ENCODE measurements at places on chromosomes 3 and 15.

GRCh38 chr3:138912237-138912636 lies 34.7 kb downstream of the FOXL2 start:
- no peak for DNase-seq

GRCh38 chr3:141266186-141266585 lies 34.6 kb downstream of the PXYLP1 start:
- DNase-seq = no peak

DNA sequence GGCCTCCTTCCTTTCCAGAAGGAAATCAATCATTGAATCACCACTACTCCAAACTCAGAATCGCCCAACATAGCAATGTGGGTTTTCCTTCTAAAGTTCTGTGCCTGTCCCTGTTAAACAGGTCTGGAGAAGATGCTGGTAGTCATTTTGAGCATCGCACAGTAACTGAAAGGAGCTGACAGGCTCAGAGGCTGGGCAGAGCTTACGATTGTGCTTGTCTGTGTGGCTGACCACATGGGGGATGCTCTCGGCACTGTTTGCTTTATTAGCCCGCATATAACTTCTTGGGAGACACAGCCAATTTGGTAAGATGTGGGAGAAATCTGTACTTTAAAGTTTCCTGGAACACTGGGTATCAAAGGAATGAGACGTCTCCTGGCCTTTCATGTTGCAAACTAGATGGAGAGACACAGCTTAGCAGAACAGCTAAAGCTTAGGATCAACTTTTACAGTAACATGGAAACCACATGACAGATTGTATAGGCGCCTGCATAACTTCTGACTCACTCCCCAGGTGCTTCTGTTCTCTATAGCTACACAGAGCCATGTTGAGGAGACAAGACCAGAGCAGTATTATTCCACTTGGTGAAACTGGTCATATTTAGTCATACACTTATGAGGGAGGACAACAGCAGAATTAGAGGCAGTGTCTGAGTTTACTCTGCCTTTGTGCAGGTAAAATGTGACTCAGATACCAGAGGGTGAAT lies 374.1 kb downstream of the RORA start:
- no peak for DNase-seq

GRCh38 chr3:112471596-112472325 lies 27.5 kb downstream of the BTLA start:
- no peak for DNase-seq

GRCh38 chr3:87437765-87438164 lies 161.4 kb upstream of the POU1F1 start:
- no peak for DNase-seq

DNA sequence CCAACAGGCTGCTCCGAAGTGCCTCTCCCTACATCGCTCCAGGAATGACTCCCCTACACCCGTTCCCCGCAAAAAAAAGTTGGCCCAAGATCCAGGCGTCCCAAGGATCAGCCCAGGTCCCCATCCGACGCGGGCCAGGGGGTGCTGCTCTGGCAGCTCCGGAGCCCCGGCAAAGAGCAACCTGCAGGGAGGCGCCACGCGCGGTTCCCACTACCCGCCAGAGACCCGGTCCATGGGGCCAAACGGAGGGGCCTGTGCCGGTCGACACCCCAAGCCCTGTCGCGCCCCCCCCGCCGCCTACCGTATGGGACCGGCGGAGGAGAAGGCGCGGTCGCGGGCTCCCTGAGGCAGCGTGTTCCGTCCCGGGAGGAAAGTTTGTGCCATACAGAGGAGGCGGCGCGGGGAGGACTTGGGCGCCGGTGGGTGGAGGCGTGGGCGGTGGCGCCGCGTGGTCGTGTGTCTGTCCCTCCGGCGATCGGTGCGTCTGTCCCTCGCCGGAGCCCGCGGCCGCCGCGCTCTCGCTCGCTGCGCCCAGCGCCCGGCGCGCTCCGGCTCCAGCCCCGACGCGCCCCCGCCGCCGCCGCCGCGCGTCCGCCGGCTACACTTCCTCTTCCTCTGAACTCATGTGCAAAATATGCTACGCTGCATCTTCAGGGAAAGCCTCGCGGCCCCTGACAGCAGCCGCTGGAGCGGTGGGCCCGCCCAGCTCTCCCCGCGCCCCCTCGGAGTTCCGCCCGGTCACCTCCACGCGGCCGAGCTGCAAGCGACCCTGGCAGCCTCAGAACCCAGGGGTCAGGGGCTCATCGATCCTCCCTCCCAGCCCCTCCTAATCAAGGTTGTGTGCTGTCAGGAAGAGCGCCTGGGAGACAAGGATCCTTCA lies at the start of gene RFTN1:
TSS of gene RFTN1 (minus strand) at position 559 of the 880 bp plus-strand sequence. CDS start 19,830 bp downstream, outside the sequence.
- peak; percentile 80 for DNase-seq

- DNase-seq = no peak
These were observed 106.0 kb downstream of the THRB start for GRCh38 chr3:24388611-24389010.

DNA sequence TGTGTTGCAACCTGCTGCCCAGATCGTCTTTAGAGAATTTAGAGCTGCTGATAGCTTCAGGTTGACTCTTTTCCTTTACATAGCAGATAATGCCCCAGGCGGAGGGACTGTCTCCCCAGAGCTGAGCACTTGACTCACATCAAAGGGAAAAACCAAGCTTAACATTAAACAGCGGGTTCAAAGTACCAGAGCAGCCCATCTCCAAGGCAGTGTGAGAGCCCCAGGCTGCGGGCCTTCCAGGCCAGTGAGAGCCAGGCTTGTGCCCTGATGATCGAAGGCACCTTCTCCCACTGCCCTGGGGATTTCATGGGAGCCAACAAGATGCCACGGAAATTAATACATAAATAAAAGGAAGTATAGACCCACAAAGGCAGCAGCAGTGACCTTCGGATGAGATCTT lies 275.6 kb downstream of the XXYLT1 start:
- DNase-seq = no peak

DNA sequence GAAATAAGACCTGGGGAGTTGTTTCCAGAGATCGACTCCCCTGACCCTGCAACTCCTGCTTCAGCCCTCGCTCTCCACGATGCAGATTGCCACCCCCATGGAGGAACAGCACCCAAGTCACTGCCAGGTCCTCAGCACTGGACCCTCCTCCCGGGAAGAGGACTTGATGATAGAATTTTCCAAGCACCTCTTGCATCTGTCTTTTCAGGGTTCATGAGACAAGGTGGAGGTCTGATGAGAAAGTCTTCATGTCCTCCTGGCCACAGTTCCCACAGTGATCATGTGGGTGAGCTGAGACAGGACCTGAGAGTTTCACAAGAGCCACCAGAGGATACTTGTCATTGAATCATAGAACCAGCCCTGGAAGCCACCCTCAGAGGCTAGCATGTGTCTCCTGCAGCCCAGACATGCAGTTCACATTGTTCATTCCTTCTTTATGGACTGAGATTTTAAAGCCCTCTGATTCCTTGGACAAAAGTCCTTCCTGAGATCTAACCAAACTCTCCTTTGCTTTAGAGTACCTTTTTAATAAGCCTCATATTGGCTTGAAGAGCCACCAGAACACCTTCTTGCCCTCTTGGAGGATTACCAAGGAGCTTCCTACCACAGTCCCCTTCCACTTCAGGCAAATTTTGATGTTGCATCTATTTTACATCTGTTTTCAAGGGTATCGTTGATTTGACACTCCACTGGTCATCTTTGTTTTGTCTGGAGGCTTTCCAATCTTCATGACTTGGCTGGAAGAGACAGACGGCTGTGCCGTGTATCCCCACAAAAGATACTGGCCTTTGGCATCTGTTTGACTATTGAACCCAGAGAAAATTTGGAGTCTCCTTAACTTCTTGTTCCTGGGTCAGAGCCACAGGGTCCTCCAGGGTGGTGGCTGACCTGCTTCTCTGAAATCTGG lies 224.8 kb upstream of the BHLHE40 start:
- DNase-seq = peak; percentile 74

DNA sequence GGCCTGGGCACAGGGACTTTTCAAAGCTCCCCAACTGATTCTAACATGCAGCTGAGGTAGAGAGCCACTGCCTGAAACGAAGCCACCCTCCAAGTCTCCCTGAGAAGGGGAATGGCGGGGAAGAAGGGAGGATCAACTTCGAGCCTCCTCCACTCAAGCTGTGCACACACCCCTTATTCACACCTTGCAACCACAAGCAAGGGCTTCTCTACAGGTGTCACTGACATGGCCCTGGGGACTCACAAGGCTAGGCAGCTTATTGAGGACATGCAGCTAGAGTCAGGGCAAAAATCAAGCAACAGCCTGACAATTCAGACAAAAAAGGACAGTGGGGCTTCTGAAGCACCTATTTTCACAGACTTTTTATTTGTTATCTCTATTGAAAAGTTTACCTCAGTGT lies 85.2 kb downstream of the SNRK start:
- no peak for DNase-seq

DNA sequence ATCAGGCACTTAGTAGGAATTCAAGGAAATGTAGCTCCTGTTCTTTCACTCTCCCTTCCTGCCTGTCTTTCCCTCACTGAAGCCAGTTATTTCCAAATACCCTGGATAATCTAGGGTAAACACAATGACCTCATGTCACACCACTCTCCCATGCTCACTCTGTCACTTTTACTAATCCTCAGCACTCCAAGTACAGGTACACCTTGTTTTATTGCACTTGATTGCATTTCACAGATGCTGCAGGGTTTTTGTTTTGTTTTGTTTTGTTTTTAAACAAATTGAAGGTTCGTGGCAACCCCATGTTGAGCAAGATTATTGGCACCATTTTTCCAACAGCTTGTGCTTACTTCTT lies 40.8 kb downstream of the PPM1L start:
- no peak for DNase-seq

- DNase-seq = no peak
These were observed 37.0 kb downstream of the CLDN18 start for GRCh38 chr3:138046955-138047354.

DNA sequence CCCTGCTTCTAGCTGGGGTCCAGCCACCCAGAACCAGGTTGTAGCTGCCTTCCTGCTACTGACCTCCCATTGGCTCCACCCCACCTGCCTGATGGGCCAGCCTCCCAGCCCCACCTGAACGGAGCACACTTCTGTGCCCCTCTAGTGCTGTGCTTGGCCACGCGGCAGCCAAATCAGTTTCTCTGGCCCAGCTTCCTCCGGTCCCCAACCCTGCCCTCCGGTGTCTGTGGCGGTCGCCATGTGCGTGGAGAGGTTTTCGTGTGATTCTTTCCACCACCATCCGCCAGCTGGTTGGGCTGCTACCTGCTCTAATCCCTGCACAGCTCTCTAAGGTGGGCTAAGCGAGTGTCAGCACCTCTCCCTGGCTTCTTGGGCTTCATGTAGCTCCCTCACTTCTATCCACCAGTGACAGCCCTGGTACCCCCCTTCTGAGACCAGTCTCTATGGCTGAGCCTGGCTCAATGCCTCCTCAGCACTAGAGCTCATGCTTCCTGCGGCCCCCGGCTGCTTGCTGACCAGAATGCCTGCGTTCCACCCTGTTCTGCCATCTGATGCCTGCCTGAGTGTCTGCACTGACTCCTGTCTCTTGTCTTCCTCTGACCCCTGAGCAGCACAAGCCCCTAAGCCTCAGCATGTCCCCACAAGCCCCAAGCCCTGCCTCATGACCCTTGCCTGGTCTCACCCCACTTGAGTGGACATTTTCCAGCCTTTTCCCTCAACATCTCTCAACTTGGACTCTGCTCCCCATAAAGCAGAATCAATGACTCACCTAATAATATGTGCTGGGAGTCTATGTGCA lies 23.2 kb upstream of the MAGEF1 start:
- no peak for DNase-seq

DNA sequence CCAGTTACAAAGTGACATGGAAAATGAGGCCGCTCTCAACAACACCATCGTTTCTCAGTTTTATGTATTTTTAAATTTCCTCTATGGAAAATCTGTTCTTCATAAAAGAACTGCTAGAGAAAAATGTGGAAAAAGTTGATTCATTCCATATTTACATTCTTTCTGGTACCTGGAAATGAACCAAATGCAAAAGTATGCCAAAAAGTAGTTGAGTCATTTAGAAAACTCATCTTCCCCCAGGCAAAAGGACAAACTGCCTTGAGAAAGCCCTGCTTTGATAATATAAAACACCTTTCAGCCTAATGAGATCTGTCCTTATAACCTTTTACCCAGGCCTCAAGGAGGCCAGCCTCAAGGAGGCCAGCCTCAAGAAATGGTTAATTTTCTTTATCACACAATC lies 283.0 kb upstream of the VEPH1 start:
- no peak for DNase-seq

GRCh38 chr3:143298886-143299535 lies 179.4 kb downstream of the CHST2 start:
- no peak for DNase-seq

- peak; percentile 9 for DNase-seq
These were observed 156.2 kb downstream of the FGF12 start for GRCh38 chr3:192570821-192571791.

- DNase-seq = no peak
These were observed 36.4 kb upstream of the FSTL1 start for GRCh38 chr3:120487191-120487650.

DNA sequence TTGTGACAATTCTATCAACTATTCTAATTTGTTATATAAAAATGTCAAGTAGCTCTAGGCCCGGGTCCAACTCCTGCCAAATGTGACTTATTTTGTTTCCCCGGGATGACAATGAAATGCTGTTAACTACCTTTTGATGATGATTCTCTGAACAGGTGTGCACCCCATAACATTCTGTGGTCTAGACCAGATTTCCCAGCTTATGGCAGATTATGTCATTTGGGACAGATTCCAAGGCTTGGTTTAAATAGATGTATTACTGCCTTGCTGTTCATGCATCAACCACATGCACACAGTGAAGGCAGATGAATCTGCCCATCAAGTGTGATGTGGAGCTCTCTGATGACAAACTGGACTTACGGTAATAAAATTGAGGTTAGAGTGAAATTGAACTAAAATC lies 150.5 kb downstream of the MECOM start:
- no peak for DNase-seq

- no peak for DNase-seq
These were observed 318.0 kb upstream of the LMCD1 start for GRCh38 chr3:8183627-8184026.

DNA sequence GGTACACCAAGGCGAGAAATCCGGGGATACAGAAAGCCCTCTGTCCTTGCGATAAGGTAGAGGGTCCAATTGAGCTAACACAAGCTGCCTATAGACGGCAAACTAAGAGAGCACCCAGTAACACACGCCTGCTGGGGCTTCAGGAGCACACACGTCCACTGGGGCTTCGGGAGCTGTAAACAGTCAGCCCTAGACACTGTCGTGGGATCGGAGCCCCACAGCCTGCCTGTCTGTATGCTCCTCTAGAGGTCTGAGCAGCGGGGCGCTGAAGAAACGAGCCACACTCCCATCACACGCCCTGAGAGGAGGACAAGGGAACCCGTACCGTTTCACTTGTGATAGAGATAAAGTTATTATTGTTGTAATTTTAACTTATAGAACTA lies 486 bp downstream of the SAMMSON start:
- DNase-seq = no peak

- DNase-seq = no peak
These were observed 151.4 kb downstream of the CACNA2D3 start for GRCh38 chr3:54273791-54274190.

GRCh38 chr3:128426128-128426921 lies 40.4 kb downstream of the DNAJB8 start:
- peak; percentile 63 for DNase-seq

GRCh38 chr3:50111757-50112156 lies 23.0 kb downstream of the RBM5 start:
- no peak for DNase-seq

GRCh38 chr3:59660376-59660775 lies 610.6 kb upstream of the CFAP20DC start:
- no peak for DNase-seq

GRCh38 chr15:88071141-88071540 lies 185.4 kb downstream of the NTRK3 start:
- no peak for DNase-seq

GRCh38 chr3:175640958-175641357 lies 781.8 kb downstream of the NAALADL2 start:
- no peak for DNase-seq

Data from GM06990 (cell line).